ENCODE measurements at places on chromosomes 3 and 15.

- DNase-seq: no peak
Measured at GRCh38 chr3:25430287-25430934, 2.3 kb downstream of the RARB start.

DNA sequence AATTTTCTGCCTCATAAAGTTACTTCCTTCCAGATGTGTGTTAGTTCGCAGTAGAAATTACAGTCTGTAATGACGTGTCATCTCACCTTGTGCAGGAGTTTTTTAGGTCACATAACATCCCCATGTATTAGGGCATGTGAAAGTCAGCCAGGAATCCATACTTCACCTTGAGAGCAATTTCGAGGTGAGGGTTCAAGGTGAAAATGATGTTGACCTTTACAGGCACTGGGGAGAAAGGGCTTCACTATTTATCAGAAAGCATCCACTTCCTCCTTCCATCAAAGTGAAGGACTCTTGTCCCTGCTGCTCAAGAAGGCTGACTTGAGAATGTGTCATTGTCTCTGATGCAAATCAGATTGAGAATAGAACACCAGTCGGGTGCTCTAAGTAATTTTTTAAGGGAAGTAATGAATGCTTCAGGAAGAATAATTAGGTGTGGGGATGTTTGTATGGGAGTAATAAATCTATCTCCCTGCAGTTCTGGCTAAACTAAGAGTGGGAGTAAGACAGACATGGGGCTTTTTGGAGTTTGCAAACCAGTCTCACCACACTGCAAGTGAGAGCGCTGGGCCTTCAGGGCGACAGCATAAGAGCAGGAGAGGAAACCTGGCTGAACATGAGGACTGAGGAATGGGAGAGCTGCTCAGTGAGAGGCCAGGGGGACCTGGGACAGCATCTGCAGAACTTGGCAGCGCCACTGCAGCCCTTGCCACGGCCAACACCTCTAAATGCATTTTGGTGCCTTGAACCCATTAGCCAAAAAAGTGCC, 85.9 kb upstream of the IL12A start:
- DNase-seq: no peak

DNA sequence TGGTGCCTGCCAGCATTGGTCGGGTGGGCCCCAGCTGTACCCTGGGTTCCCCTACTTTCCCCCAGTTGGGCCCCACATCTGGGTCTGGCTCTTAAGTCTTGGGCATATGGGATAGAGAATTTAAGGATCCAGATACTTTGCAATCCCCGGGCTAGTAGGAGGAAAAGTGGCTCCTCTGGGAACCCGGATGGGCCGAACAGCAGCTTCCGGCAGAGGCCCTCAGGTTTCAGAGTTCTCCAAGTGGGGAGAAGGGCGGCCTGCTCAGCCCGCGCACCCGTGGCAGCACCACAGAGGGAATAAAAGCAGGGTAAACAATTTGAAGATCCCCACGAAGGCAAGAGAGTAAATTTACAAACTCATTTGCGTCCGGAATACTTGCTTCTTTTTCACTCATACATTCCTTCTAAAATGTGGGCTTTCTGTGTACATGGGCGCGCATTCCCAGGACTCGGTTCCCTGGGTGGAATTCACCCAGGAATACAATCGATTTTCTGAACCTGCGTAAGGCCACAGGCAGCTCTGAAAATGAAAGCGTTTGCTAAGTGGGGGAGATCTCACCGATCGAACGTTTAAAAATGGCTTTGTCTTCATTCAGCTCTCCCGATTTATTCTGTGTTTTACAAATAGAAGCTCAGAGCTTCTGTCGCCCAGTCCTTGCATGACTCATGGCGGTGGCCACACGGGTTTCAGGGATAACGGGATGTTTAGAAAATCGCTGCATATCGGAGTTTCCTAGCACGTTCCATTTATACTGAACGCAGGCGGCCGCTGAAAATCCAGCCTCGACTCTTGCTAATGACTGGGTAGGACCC, 74.0 kb upstream of the POLG start:
- no peak for DNase-seq

GRCh38 chr15:61888074-61888780, 172.0 kb downstream of the VPS13C start:
- no peak for DNase-seq

- DNase-seq: no peak
Measured at GRCh38 chr3:37287776-37288175, 113.4 kb upstream of the LRRFIP2 start.

GRCh38 chr15:51864408-51865056, 35.1 kb downstream of the TMOD3 start:
- no peak for DNase-seq

DNA sequence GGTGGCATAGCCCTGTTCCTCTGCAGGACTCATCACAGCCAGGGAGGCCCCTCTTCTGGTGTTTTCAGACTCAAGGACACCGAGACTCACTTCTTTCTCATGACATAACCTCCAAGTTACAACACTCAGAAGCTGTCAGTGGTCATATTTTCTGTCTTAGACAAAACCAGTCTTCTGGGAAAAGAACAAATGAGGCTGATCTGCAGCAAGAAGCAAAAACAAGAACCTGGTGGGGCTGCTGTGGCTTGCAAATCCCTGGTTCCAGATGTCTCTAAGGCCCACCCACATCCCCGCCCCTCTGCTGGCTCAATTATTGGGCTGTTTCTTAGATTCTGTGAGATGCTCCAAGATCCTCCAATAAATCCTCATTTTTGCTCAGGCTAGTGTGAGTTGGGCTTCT, 16.6 kb upstream of the LOXL1 start:
- DNase-seq: no peak

- DNase-seq: no peak
Measured at GRCh38 chr15:49731187-49732099, 110.6 kb downstream of the DTWD1 start.

GRCh38 chr3:101243285-101244211, 76.8 kb downstream of the IMPG2 start:
- no peak for DNase-seq

DNA sequence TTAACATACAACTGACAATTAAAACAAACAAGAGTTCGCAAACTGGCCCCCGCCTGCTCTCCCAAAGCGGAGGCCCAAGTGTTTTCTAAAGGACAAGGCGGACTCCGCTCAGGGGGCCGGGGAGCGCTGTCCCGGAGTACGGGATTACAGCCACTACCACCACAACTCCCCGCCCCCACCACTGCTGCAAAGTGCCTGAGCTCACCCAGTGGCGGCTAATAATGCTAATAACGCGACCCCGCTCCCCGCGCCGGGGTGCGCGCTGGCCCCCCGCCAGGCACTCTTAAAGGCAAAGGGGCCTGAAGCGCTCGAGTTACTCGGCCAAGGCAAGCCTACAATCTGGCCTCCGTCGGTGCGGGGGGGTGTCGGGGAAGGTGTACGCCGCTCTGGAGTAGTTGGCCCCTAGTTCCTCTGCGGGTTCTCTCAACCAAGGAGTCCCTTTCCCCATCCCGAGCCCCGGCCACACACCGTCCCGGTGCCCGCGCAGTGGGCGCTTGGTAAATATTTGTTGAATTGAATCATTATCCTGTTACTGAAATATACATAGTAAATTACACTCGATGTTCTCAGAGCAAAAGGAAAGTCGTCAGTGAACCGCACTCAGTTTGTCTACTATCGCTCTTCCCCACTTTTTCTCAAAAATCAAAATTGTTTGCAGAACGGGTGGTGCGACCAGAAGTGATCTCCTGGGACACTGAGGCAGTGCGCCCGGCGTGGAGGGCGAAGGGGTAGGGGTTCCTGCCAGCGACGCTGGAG, 827 bp downstream of the WNT5A start:
- DNase-seq: no peak

DNA sequence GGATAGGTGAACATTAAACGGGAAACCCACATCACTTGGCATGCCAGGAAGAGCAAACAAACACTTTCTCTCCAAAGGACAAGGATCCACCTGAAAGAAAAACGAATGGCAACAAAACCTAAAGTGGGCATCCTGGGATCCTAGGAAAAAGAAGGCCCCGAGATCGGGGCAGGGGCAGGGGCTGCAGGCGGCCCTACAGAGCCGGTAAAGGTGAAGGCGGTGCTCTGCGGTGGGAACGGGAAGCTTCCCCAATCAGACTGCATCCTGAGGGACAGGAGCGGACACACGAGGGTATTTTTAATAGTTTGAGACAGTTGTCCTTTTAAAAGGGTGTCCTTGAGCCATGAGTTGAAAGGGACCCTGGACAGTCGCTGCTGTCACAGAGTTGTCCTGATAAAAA, 24.9 kb upstream of the GABRA5 start:
- DNase-seq: no peak

- DNase-seq: no peak
Measured at GRCh38 chr3:59609657-59610348, 560.0 kb upstream of the CFAP20DC start.

DNA sequence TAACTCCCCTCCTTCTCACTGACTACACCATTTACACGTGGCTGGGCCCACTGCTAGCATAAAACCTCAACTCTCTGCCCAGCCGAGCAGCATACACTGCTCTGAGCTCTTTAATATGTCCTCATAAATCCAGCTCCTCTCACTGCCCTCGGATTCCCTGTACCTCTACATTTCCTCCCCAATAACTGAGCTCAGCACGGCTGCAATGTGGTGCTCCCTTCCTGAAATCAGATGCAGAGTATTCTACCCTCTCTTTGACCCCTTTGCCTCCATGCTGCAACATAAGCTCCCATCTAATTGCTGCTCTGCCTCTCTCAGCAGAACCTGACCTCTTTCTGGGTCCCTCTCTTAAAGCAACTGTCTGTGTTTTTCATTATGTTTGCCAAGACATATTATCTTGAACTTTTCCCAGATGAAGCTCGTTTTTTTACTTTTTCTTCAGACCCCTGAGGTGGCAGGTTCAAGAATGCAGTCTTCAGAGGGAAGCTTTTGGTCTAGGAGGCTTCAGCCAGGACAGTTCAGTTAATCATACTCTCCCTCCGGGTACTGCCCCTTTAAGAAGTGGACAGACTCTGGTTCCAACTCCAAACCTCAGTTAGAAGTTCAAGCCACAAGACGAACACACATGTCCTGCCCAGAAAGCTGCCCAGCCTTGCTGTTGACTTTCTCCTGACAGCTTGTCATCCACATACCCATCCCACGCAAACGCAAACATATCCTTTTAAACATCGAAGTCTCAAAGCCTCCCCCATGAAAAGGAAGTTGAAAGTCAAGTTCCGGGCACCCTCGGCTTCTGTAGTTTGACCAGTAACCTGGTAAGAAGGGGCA, 81.1 kb upstream of the NEO1 start:
- no peak for DNase-seq

GRCh38 chr3:51675201-51675611, 4.2 kb downstream of the TEX264 start:
- no peak for DNase-seq

DNA sequence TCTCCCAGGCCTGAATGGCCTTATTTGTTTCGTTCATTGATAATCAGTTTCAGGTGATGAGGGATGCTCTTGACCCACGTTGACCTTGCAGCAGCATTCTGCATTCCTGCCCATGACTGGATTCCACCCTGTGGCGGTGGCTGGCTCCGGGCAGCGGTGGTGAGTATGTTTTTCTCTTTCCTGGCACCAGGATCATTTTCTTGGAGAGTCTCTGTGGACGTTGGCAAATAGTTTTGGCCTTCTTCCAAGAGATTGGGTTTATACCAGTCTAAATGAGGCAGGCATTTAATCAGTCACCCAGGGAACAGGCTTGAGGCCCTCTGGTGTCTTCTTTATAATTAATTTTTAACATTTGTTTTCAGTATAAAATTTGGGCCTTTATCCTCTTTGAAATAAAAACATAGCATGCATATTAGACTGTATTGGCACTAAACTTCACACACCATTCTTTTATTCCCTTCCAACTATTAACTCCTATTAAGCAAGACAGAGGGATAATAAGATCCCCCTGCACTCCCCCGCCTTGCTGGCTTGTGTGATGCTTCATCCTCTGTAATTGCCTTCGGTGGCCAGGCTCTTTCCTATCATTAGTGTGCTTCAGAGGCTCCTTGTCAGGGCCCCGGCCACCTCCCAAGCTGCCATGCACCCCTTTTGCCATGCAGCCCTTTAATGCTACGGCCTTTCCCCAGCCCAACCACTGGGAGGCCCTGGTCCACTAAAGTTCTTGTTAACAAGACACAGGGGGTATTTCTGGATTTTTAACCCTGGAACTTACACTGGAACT, 176.2 kb upstream of the TOPAZ1 start:
- DNase-seq: no peak

- DNase-seq: no peak
Measured at GRCh38 chr15:82916161-82916952, 36.2 kb downstream of the HOMER2 start.

DNA sequence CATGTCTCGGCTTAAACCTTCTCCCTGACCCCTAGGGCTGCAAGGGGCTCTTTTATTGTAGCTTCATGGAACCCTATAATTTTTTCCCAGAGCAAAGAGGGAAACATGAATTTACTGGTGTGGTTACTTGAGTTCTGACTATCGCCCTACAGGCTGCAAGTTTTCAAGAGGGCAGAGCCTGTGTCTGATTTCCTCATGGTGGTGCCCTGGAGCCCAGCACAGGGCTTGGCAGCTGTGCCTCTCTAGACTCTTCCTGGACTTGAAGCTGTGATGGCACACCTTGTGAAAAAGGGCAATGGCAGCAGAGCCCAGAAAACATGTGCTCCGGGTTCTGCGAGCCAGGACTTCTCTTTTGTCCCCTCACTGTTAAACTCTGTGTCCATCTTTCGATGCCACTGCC, 34.2 kb upstream of the TF start:
- no peak for DNase-seq

GRCh38 chr3:132543011-132543739, 53.9 kb upstream of the ACKR4 start:
- no peak for DNase-seq

DNA sequence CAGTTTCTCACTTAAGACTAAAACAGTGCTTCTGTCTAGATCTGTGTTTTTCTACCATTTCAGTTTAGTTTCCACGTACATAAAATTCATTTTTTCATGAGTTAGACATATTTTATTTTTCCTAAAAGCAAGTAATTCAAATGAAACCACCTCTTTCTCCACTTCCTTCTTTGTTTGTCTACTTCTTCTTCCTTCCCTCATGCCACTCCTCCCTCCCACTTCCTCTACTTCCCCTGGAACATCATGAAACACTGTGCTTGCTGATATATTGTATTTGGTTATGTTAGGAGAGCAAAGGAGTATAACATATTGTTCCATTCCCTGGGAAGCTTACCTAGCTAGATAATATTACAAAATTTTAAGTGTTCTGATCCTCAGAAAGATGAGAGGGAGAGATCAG, 36.7 kb upstream of the GOLGA8B start:
- no peak for DNase-seq

DNA sequence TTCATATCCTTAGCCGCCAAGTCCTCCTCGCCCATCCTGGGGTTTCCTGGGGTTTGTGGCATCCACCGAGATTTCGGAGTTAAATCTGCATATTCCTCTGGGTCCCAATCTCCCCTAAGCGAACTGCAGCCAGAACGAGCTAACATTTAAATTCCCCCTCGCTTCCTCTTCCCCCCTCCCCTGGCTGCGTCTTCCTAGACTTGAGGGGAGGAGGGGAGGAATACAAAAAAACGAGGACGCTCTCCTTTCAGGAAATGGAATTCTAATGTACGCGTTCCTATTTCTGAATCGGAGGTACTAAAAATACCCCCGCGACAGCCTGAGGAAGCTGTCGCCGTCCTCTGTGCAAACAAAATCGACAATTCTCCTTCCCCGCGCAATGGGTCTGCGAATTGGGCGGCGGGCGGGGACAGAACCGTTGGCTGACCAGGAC, 5.6 kb downstream of the FEZF2 start:
- DNase-seq: no peak
